ENCODE measurements at places on chromosomes 5 and 9.

GRCh38 chr5:143554918-143555477 is 151.5 kb upstream of the NR3C1 start:
- no peak for DNase-seq

- no peak for DNase-seq
Measured at GRCh38 chr5:145922059-145922458, 14.3 kb upstream of the SH3RF2 start.

DNA sequence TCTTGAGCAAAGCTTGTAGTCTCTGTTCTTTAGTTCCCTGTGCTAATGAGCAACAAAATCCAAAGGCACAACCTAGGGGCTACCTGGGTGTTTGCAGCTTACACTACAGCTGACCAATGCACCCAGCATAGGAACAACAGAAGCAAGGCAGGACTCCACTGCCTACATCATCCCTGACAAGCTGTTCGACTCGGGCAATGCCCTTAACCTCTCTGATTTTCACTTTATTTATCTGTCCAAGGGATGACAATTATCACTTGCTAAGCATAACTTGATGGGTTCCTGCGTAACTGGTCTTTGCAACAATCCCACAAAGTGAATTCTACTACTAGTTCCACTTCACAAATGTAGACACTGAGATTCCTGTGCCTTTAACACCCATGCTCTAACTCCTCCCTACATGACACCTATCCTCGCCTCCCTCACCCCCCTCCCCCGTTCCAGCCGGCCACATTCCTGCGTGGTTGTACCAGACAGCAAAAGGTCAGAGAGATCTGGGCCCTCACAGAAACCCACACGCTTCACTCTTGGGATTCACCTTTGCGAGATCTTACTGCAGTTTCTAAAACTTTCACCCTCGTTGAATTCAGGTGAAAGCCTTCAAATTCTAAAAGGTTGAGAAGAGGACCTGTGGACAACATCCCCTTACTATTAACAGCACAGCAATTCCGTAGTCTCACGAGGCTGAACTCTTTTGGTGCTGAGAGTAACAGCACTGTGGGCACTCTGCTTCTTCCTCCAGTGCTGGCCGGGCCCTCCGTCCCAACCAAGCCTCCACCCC is 995 bp downstream of the IPPK start:
- DNase-seq = no peak

- no peak for DNase-seq
Measured at GRCh38 chr5:74953937-74954720, 87.9 kb upstream of the FAM169A start.

DNA sequence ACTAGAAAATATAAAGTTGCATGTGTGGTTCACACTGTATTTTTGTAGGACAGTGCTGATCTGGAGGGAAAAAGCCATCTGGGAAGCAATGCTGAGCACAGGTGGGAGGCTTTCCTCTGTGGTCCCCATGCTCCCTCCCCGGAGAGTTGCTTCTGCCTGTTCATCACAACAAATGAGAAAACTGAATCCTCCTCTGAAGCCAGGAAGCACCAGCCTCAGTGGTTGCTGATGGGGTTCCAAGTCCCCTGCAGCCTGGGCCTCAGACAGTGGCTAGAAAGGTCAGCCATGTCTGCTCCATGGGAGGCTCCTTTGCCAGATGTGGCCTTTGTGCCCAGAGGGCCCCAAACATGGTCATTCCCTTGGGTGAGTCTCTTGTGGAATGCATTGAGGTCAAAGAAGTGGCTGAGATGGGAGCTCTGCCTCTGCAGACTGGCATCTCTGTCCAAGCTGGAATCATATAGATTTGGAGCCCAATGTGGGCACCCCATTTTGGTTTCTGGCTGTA is 77.6 kb downstream of the C5orf15 start:
- no peak for DNase-seq

DNA sequence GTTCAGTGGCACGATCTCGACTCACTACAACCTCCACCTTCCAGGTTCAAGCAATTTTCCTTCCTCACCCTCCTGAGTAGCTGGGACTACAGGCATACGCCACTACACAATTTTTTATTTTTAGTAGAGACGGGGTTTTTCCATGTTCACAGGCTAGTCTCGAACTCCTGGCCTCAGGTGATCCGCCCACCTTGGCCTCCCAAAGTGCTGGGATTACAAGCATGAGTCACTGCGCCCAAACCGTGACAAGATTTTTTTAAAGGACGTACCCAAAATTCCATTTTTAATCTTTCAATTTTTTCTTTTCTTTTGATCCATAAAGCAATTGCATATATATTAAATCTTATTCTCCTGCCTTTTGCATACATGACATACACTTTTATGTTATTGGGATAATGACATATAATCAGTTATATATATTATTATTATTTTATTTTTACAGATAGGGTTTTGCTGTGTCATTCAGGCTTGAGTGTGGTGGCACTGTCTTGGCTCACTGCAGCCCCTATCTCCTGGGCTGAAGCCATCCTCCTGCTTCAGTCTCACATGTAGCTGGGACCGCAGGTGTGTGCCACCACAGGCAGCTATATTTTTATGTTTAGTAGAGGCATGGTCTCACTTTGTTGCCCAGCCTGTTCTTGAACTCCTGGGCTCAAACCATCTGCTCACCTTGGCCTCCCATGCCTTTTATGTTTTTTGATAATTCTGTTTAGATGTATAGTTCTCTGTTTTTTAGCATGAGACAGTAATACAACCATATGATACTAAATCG is 71.9 kb downstream of the RAB24 start:
- no peak for DNase-seq

DNA sequence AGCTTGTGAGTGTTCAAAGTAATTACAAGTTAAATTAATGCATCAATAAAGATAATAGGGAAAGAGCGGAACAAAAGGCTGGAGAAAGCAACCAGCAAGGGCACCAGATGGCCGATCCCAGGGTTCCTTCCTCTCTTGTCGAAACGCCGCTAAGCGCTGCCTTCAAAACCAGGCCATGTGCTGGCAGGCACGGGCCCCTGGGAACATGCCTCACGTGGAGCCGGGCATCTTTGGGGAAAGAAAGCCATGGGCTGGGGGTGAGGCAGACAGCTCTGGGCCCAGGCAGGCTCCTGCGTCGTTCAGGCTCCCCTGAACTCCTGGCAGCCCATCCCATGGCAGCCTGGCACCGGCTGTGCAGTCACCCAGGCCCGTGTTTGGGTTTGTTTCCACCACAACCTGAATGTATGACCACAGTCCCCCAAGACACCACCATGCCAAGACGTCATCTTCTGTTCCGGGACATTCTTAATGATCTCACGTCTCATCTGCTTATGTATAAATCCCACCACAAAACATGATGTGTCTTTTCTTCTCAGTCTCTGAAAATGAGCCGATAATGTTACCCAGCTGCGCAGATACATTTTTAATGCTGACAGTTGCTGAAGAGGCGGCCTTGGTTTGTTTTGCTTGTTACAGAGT is 110.4 kb upstream of the SARDH start:
- no peak for DNase-seq

DNA sequence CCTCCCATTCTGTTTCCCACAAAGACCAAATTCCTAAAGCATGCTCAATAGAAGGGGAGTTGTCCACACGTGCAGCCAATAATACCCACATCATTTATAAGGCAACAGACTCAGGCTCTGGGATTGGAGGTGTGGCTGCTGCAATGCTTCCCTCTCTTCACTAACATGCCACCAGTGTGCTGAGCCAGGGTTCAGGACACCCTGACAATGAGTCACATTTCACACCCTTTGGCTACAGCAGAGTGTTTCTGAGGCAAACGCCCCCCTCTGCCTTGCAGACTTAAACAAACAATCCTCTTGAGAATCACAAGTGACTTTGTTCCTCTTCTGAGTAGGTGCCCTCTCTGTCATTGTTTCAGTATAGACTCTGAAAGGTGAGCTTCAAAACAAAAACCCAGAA is 189.3 kb upstream of the TLE4 start:
- no peak for DNase-seq

GRCh38 chr5:176342766-176343458 is 18.7 kb downstream of the KIAA1191 start:
- no peak for DNase-seq

DNA sequence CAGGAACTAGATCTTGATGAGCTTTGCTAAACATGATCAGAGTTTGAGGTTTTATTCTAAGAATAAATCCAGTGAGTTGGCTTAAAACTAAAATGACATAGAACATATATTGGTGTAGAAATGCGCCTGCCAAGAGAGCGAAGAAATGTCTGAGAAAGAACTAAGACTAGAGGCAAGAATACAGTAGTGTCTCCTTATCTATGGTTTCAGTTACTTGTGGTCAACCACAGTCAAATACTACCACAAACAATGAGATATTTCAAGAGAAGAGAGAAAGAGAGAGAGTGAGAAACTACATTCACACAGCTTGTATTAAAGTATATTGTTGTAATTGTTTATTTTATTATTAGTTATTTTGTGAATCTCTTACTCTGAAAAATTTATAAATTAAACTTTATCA is 254.4 kb upstream of the CDH10 start:
- DNase-seq = no peak

DNA sequence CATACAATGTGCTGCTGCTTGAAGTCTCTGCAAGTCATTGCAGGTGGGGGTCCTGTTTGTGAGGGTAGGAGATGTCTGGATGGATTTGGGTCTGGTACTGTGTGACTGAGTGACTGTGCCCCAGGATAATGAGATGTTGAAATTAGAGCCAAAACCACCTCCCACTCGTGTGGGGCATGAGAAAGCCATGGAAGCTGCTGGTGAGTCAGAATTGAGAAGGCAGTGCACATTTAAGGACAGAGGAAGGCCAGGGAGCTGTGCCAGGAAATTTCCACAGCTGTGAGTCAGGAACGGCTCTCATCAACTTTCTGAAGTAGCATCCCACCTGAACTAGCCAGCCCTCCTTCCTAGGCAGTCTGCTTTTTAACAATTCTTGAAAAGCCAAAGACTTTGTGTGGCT is 229.8 kb downstream of the DRD1 start:
- peak; percentile 46 for DNase-seq

DNA sequence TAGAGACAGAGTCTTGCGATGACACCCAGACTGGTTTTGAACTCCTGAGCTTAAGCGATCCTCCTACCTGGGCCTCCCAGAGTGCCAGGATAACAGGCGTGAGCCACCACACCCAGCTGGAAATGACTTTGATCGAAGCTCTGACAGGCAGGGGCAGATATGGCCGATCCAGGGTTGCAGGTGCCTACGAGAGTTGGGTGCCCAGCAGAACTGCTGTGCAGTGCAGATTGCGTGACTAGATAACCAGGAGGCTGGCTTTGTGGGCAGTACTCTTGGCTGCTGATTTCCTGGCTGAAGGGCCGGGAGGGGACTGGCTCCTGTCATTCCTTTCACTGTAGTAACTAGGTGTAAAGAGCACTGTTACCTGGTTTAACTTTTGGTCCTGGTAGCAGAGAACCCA is 11.8 kb downstream of the TBC1D13 start:
- no peak for DNase-seq

GRCh38 chr5:81779916-81780266 is 29.0 kb upstream of the SSBP2 start:
- no peak for DNase-seq

DNA sequence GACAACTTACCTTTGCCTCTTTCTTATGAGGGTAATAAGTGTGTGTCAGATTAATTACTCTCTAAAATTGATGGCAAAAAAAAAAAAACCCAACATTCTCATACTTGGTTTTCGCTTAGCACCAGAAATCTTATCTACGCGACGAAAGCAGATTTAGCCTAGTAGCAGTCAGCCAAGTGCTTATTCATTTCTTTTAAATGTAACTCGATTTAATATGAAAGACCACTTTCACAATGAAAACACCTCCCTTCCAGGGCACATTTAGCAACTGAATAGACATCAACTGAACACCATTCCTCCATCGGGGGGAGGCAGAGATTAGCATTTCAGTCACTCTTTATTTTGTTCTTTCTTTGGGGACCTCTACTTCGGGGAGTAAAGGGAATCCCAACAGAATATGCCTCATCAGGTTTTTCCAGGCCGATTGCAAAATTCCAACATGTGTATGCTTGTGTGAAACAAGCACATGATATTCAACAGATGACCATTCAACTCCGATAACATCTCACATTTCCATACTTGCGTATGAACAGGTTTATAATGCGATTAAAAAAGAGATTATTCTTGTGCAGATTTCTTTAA is 124.1 kb upstream of the RETREG1 start:
- no peak for DNase-seq

DNA sequence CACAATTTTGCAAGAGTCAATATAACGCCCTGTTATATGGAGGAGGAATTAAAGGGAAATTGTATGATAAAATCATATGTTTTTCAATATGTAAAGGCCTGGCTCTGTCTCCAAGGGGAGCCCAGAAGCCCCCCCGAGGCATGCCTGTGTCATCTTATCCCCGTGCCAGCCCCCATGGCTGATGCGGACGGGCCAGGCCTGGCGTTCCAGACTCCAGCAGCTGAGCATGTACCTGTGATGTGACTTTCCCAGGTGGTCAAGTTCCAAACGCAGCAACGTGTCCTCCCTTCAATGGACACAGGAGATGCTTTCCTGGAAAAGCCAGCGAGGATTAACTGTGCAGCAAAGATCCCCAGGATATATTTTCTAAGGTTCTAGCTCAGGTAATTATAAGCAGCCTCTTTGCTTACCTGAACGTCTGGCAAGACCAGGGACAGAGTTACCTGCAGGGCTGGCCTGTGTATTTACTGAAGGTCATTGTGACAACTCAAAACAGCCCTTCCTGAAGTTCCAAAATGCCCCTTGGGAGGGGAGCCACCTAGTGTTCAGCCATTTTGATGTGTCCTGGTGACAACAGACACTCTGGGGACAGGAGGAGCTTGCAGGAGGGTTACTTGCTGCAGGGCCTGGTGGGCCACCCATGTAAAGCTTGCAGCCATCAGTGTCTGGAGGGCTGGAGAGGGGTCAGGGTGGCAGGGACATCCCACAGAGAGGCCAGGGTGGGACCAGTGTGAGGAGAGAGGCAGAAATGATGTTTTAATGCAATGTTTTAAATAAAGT is 53.3 kb upstream of the RNU6ATAC start:
- no peak for DNase-seq

DNA sequence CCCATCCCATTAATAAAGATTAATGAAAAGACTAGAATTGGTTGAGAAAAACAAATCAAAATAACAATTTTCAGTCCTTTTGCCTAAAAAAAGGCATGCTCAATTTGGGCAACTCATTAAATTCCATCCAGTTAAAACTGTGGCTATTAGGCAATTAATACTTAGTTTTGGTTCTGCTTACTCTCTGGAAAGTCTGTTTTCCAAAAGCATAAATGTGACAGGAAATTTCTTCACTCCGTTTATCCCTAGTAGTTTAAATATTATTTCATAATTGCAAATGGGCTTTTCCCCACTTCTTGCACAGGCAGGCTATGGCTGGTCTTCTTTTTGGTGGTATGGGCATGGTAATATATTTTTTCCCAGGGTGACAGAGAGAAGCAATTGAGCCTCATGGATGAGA is 373.3 kb upstream of the KLF4 start:
- DNase-seq = no peak

GRCh38 chr5:95940758-95941682 is 20.6 kb downstream of the ELL2 start:
- no peak for DNase-seq

GRCh38 chr9:127977009-127977883 is 3.5 kb downstream of the EEIG1 start:
- DNase-seq = no peak
